ENCODE measurements at places on chromosomes 12 and 14. TPM values are rescaled to one million over a fixed set of nuclear protein-coding genes. Genes with fewer than 3 reads are reported as not detected.

DNA sequence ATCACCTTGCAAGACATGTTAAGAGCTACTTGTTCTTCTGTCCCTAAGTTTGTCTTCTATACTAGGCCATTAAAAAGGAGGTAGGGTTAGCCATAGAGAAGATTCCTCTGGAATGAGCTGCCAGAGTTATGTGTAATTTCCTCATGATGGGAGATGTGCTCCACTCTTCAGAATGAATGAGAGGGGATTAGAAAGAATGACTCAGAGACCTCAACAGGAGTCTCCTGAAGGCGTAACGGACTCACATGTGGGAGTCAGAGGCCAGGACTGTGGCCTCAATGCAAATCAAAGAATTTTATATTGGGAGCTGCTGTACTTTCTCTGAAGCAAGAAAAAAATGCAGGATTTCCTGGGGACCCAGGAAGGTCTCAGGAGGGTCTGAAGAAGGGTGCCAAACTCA, 87.8 kb upstream of the ATXN7L3B start:
- no peak for DNase-seq

DNA sequence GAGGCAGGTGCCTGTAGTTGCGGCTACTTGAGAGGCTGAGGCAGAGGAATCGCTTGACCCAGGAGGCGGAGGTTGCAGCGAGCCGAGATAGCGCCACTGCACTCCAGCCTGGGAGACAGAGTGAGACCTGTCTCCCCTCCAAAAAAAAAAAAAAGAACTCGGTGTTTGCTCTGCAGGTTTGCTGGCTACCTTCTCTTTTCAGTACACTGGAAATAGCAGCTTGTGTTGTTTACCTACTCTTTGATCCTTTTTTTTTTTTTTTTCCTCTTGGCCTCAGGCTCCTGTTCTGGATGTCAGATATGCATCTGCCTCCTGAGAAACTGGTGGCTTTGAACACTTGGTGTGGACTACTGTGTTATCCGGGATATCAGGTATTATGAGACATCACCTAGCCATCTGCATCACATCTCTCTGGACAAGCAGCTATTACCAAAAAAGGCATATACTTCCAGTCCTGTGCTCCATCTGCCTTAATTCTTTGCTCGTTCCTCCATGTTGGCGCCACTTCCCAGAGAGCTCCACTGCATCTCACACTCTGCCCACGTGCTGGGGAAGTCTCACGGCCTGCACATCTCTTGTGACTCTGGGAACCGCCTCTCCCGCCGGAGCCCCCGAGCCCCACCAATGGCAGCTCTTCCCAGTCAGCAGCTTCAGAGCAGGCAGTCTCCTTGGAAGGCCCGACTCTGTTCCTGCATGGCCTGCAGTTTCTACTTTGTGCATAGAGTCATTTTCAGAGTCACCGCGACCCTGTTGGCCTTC, 50.9 kb upstream of the TRAF3 start:
- DNase-seq = no peak

DNA sequence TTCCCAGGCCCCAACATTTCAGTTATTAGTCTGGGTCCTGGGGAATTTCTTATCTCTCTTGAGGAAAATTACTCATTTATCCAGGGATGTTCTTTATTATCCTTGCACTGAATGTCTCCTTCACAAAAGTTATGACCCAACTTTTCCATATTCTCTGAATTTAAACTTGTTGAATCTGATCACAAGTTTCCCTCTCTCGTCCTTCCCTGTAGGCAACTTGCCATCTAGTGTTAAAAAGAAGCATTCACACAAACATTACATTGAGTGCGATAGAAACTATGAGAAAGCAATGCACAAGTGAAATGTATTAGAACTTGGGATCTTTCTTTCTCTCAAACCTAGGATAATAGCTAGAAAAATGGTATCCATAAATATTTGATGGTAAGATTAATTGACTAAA, 608.4 kb downstream of the FSCB start:
- no peak for DNase-seq

GRCh38 chr12:31752450-31752849, 23.6 kb upstream of the AMN1 start:
- no peak for DNase-seq

The OVCH1 gene
- 1.6 TPM for total RNA-seq

The KERA gene
- total RNA-seq = 10.0 TPM

All from cerebellum (tissue), 4 donors.